Body of pancreas (tissue), 4 donors: ENCODE measurements at places on chromosomes 5 and 9. TPM values are rescaled to one million over a fixed set of nuclear protein-coding genes. Genes with fewer than 3 reads are reported as not detected.

The HTR4 gene
- not detected for total RNA-seq

The SV2C gene
- not detected for total RNA-seq

DNA sequence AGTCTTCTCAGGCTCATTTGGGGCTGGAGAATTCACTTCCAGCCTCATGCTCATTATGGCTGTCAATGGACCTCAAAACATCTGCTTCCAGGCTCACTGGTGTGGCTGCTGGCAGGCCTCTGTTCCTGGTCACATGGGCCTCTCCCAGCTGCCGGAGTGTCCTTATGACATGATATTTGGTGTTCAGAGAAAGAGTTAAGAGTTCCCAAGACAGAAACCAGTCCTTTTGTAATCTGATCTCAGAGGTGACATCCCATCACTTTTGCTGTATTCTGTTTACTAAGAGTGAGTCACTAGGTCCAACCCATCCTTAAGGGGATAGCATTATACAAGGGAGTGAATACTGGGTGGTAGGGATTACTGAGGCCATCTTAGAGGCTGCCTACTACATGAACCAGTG, 104.6 kb downstream of the CACNA1B start:
- H3K4me3 ChIP-seq, result no peak overlapping the region
- DNase-seq, result no peak
- no peaks in the 10 kb centered on the region for H3K4me1 ChIP-seq
- H3K27ac ChIP-seq, result no peak overlapping the region

DNA sequence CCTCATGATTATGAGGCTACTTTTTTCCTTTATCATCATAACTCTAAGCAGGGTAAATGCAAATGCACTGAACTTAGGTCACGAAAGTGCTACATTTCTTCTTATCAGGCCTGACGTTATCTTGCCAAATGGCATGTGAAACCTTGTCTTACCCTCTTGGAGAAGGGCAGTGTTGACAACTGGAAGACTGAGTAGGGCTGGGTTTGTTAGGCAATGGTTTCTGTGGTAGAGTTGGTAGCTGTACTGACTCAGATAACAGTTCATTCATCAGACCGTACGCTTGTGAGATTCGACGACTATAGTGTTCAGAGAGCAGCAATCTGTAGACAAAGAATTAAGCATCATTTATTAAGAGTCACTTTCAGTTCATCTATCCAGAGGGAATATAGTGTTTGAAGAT, 127.7 kb downstream of the CPLANE1 start:
- H3K36me3 ChIP-seq, result peaks cover 6% of the 10 kb centered on the region
- no peak overlapping the region for H3K27ac ChIP-seq
- no peaks in the 10 kb centered on the region for H3K27me3 ChIP-seq
- H3K4me3 ChIP-seq, result no peak overlapping the region

DNA sequence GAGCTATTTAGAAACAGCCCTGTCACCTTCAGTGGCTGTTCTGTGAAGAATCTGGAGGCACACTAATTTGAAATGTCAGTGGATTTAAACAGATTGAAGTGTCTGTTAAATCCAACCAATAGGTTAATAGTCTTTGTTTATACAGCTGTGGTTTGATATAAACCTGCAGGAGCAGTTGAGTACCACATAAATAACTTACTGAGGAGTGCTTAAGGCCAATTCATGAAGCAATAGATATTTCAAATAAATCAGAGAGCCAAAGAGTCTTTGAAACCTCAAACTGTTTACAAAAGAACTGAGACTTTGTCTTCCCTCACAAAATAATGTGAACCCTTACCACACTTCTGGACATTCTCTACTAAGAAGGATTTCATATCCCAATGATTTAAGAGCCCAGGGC, 111.9 kb downstream of the FEM1C start:
- no peak for DNase-seq
- H3K36me3 ChIP-seq, result no peaks in the 10 kb centered on the region
- H3K4me1 ChIP-seq, result peaks cover 17% of the 10 kb centered on the region
- H3K4me3 ChIP-seq, result no peak overlapping the region
- no peak overlapping the region for H3K27ac ChIP-seq

DNA sequence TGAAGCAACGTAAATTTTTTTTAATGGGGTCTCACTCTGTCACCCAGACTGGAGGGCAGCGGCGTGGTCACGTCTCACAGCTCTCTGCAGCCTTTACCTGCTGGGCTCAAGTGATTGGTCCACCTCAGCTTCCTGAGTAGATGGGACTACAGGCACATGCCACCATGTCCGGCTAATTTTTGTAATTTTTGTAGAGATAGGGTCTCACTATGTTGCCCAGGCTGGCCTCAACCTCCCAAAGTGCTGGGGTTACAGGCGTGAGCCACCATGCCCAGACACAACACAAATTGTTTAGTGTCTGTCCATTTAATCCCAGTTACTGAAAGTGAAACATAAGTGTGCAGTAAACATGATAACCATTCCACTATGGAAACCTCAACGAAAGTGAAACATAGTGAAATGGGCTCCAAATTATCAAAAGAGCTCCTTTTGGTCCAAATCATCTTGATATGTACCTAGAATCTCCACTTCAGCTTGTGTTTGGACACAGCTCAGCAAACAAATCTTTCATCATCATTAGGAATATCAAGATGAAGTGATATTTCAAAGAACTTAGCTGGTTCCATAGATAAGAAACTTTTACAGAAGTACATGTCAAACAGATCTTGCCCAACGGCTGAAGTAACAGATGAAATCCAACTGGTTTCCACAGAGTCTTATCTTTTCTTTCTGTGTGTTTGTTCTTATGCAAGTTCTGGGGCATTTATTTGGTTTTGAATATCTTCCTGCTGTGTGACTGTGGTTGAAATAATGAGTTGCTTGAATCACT, 41.2 kb upstream of the PLPP1 start:
- H3K27ac ChIP-seq, result no peak overlapping the region
- H3K36me3 ChIP-seq, result no peaks in the 10 kb centered on the region
- no peak for DNase-seq
- H3K4me1 ChIP-seq, result peaks cover 22% of the 10 kb centered on the region

DNA sequence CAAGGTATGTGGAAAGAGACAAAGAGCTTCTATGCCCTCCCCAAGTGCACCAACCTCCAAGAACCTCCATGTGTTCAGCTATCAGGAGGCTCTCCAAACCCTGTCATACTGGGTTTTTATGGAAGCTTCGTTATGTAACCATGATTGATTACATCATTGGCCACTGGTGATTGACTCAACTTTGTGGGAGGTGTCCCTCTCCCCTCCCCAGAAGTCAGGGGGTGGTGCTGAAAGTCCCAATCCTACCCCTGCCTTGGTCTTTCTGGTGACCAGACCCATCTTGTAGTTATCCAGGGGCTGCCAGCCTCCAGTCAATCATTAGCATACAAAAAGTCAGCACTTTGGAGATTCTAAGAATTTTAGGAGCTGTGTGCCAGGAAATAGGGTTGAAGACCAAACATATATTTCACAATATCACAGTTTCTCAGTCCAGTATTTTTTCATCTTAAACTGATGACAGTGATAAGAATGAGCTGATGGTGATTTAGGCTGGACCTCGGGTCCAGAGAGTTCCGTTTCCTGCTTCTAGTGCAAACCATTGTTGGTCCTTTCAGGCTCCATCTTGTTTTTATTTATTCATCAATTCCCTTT, 27.3 kb upstream of the FANCC start:
- no peaks in the 10 kb centered on the region for H3K36me3 ChIP-seq
- H3K27me3 ChIP-seq, result no peaks in the 10 kb centered on the region
- H3K27ac ChIP-seq, result no peak overlapping the region

- no peaks in the 10 kb centered on the region for H3K4me1 ChIP-seq
- no peak overlapping the region for H3K4me3 ChIP-seq
- no peaks in the 10 kb centered on the region for H3K36me3 ChIP-seq
Observed at GRCh38 chr9:93366119-93366447, 85.4 kb upstream of the FAM120A start.

GRCh38 chr9:31582071-31582470, 802.4 kb upstream of the ACO1 start:
- H3K4me3 ChIP-seq, result no peak overlapping the region
- H3K27me3 ChIP-seq, result no peaks in the 10 kb centered on the region
- no peak for DNase-seq

DNA sequence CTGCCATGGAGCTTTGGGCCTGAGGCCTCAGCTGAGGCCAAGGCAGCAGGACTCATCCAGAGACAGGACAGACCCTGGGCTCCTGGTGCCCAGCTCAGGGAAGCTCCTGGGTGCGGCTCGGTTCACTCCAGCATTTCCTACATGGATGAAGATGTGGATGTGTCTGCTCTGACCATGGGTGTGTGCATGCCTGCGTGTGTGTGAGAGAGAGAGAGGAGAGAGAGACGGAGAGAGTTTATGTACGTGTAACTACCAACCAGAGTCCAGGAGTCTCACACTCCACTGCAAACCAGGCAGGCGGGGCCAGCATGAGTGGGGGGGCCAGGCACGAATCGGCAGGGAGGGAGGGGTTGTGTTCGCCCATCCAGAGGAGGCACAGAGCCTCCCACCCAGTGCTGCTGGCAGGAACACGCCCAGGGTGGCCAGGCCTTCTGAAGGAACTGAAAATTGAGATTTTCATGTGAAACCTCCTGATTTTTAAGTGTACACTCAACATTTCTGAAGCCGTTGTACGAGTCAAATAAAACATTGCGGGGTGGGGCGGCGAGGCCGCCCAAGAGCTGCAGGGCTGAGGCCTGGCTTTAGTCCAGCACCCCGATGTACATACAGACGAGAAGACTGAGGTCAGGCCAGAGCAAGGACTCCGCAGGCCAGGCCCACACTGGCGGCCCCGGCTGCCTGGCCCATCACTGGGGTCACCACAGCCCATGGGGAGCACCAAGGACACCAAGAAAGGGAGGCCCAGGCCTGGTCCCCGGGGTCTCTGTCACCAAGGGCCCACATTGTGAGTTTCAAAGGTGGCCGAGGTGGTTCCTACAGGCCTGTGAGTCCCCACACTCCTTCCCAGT, 88.7 kb downstream of the ADAMTS2 start:
- H3K36me3 ChIP-seq, result no peaks in the 10 kb centered on the region
- no peak overlapping the region for H3K4me3 ChIP-seq
- no peaks in the 10 kb centered on the region for H3K4me1 ChIP-seq
- H3K27ac ChIP-seq, result no peak overlapping the region
- no peak for DNase-seq

DNA sequence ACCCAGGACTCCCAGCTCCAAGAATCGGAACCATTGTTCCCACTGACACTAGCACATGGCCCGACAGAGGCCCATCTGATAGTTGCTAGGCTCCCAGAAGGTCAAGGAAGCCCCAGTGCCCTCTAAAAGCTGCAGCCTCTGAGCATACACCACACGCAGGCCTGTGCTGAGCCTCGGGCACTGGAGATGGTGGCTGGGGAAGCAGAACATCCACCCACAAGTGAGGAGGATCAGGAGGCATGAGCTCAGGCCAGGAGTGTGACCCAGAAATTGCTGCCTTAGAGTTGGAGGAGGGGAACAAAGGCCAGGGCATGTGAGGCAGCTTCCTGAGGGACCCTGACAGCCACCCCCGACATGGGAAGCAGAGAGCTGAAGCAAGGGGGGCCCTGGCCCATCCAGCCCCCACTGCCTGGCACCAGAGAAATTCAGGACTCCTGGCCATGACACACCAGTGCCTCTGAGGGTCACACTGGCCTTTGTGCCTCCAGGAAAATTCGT, 21.4 kb downstream of the IPPK start:
- no peak for DNase-seq
- no peaks in the 10 kb centered on the region for H3K4me1 ChIP-seq
- H3K36me3 ChIP-seq, result no peaks in the 10 kb centered on the region
- no peaks in the 10 kb centered on the region for H3K27me3 ChIP-seq

- H3K27me3 ChIP-seq, result no peaks in the 10 kb centered on the region
- no peak overlapping the region for H3K4me3 ChIP-seq
- H3K36me3 ChIP-seq, result no peaks in the 10 kb centered on the region
- no peak for DNase-seq
- no peak overlapping the region for H3K27ac ChIP-seq
Observed at GRCh38 chr5:5902678-5903646, 475.4 kb downstream of the MED10 start.

DNA sequence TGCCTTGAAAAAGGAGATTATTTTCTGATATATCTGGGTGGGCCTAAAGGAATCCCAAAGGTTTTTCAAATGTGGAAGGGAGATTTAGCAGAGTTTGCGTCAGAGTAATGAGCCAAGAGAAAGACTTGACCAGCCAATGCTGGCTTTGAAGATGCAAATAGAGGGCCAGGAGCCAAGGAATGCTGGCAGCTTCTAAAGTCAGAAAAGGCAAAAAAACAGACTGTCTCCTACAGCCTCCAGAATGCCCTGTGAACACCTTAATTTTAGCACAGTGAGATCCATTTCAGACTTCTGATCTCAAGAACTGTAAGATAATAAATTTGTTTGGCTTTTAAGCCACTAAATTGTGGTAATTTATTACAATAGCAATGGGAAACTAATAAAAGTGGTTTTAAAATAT, 122.6 kb upstream of the FREM1 start:
- H3K36me3 ChIP-seq, result no peaks in the 10 kb centered on the region
- H3K27me3 ChIP-seq, result no peaks in the 10 kb centered on the region
- H3K4me1 ChIP-seq, result no peaks in the 10 kb centered on the region
- no peak for DNase-seq
- no peak overlapping the region for H3K4me3 ChIP-seq

DNA sequence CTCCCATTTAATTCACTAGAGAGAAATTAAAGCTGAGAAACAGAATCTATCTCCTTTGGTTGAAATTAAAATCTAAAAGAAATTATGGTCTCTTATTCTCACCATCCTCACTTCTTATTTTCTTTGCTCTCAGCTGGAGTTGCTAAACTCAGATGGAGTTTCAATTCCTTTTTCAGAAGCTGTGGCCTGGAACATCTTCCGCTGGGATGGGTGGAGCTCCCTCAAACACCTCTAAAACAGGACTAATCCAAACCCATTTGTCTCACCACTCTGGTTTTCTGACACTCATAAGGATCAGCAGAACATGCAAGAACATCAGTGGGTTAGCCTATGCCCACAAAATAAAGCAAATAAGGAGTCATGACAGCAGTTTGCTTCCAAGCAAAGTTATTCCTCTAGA, 39.6 kb upstream of the CEP78 start:
- DNase-seq, result no peak
- H3K27ac ChIP-seq, result no peak overlapping the region
- H3K4me1 ChIP-seq, result no peaks in the 10 kb centered on the region
- H3K4me3 ChIP-seq, result no peak overlapping the region

GRCh38 chr5:83866181-83866580, 145.5 kb upstream of the HAPLN1 start:
- no peak for DNase-seq
- no peak overlapping the region for H3K4me3 ChIP-seq
- no peak overlapping the region for H3K27ac ChIP-seq
- no peaks in the 10 kb centered on the region for H3K27me3 ChIP-seq
